Progenitor cell of endocrine pancreas (in vitro differentiated cells): ENCODE measurements at places on chromosomes 4 and X.
A peak's percentile ranks its signal among the peaks of the same experiment; 100 is the strongest.

DNA sequence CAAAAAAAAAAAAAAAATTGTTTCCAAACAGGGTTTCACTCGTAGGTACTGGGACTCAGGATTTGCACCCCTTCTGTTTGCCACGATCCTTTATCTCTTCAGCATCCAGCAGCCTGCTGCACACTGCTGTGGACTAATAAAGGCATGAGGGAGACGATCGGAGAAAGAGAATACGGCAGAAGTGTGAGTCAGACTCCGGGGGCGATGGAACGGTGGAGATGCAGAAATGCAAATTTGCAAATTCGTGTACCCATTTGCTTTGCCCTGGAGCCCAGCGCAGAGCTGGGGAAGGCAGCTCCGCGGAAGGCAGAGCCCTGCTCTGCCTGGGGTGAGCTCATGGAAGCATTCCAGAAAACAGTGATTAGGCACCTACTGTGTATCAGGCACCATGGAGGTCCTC lies 270.3 kb downstream of the ASMT start:
- no peak for DNase-seq

- DNase-seq, result peak; percentile 33
Observed at GRCh38 chrX:53284684-53285447, 3.5 kb upstream of the IQSEC2 start.

DNA sequence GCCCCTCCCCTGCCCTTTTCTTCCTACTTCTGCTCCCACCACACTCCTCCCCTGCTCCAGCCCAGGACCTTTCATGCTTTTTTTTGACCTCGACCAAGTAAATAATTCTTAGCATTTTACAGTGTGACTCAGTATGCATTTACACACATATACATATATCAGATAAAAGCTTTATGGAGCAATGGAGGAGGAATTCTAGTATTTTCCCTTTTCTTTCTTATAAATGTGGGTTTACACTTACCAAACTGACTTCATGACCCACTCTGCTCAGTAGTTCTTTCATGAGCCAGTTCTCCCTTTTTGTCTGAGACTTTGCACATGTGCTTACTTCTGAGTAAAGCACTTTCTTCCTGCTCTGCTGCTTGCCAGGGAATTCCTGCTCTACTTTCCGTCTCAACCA lies 111.8 kb upstream of the H2AZ1 start:
- DNase-seq, result no peak

GRCh38 chr4:172692701-172693100 lies 475.9 kb upstream of the GALNT7 start:
- DNase-seq, result no peak

GRCh38 chrX:129596077-129596476 lies 56.0 kb downstream of the OCRL start:
- DNase-seq, result no peak

- no peak for DNase-seq
Observed at GRCh38 chr4:99844048-99844447, 27.4 kb downstream of the DAPP1 start.

DNA sequence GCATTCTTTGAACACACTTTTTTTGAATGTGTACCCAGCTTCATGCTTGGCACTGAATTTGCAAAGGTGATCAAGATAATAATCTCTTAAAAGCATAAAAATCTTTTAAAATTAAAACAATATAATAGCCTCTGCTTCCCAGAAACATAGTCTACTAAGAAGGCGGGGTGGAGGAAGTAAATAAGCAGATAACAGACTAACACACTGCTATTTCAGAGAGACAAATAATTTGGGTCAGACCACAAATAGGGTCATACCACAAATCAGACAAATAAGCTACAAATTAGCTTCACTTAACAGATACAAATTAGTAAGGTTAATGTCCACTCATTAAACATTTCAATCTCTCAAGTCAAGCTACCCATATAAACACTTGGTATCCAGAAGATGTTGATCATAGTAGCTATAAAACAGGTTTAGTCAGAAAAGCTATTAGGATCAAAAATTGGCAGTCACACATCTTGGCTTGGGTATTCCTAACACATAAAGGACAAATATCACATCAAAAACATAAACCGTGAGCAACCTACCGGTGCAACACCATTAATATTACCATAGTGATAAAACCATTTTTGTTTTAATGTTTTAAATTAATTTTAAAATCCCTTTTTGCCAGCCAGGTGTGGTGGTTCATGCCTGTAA lies 47.3 kb downstream of the PPP3CA start:
- DNase-seq, result no peak

- DNase-seq, result no peak
Observed at GRCh38 chr4:69759189-69759604, 1.2 kb downstream of the SULT1B1 start.

- DNase-seq, result no peak
Observed at GRCh38 chrX:148893395-148893794, 393.0 kb downstream of the AFF2 start.

- DNase-seq, result no peak
Observed at GRCh38 chrX:56978172-56978571, 17.2 kb downstream of the SPIN3 start.

GRCh38 chr4:145423017-145423708 lies 58.5 kb upstream of the SMAD1 start:
- DNase-seq, result no peak
